ENCODE measurements at places on chromosomes 13 and 19.

GRCh38 chr13:53160211-53160610 is 131.6 kb downstream of the OLFM4 start:
- DNase-seq = no peak

GRCh38 chr19:40610396-40611064 is 9.4 kb downstream of the LTBP4 start:
- peak; percentile 18 for DNase-seq

DNA sequence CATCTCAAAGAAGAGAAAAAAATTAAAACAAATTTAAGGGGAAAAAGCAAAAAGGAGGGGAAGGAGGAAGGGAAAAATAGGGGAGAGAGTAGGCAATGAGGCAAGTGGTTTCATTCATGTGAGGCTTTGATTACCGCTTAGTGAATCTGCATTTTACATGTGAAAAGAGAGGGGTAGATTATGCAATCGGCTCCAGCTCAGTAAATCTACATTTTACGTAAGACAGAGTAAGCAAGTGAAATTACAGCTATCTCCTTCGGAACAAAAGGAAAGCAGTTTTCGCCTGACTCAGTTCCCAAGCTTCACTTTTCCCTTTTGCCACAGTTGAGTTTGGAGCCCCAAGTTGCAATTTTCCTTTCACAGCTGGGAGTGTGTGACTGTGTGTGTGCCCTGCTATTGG is 16.0 kb upstream of the OLFM2 start:
- no peak for DNase-seq

- no peak for DNase-seq
Measured at GRCh38 chr13:111037927-111038326, 77.2 kb upstream of the ARHGEF7 start.

DNA sequence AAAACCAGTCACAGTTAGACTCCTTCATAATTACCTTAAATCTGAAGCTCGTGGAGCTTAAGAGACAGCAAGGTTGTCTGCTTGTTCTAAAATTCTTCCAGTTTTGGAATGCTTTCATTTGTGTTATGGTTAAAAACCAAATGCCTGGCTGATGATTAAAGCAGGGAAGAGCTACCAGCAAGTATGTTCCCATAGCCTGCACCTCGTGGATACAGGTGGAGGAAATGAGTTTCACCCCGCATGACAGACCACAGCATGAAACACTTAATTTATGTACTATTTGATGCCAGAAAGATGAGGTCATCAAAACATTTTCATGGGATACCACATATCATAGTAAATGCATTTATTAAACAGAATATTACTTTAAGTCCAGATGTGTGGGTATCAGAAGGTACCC is 416 bp upstream of the DOCK9 start:
- DNase-seq = no peak

DNA sequence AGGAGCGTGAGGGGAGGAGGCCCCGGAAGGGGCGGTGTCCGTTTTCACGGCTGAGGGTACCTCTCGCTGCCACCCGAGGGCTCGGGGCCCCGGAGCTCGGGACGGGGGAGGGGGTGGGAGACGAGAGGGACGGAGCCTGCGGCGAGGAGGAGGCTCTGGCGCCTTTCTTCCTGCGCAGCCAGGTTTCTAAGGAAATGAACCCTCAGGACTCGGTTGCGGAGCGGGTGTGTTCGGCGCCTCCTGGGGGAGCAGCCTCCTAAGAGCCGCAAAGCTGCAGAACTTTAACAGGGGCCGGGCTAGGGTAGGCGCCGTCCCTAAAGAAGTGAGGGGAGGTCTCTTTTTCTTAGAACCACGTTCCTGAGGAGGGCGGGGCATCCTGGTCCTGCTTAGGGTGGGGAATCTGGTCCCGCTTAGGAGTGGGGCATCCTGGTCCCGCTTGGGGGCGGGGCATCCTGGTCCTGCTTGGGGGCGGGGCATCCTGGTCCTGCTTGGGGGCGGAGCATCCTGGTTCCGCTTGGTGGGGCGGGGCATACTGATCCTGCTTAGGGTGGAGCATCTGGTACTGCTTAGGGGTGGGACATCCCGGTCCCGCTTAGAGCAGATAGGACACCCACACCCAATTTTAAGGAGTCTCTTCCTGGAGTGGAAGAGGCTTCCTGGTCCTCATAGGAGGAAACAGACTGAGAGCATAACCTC is 6.2 kb downstream of the SYT5 start:
- DNase-seq = no peak

DNA sequence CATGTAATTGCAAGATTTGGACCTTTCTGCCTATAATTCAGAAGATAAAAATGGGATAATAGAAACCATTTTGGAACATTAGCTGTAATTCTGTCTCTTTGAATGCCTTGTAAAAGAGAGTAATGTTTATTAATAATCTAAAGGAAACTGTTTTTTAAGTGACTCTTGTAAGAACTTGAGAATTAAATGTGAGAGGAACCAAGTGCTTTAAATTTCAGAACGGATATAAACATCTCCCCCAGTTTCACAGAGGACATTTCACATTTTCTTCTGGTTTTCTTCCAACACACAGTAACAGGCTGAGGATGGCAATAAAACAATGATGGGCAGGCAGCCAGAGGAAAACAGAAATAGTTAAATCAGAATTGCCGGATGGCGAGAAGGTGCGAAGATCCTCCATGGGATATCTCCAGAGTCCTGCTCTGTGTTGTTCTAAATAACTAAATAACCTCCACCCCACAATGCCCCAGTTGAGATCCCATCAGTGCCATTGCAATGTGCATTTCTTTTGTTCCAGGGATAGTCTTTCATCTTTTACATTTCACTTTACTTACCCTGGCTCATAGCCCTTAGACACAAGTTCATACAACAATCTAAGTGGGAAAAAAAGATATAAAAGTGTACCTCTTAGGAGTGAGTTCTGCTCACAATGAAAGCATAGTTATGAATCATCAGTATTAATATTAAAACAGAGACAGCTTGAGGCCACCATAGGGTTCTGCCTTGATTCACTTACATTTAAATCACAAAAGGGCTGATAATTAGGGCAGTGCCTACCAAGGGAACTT is 73.3 kb downstream of the TNFRSF19 start:
- DNase-seq = no peak

GRCh38 chr13:25872481-25873241 is 179.2 kb downstream of the SHISA2 start:
- DNase-seq = no peak

DNA sequence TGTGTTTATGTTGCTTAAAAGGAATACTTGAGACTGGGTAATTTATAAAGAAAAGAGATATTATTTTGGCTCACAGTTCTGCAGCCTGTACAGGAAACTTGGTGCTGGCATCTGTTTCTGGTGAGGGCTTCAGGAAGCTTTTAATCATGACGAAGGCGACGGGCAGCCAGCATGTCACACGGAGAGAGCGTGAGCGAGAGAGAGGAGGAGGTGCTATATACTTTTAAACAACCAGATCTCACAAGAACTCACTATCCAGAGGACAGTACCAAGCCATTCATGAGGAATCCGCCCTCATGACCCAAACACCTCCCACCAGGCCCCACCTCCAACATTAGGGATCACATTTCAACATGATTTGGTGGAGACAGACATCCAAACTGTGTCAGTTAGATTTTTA is 163.4 kb upstream of the TSC22D1 start:
- no peak for DNase-seq

GRCh38 chr13:36438594-36439483 is 6.5 kb downstream of the CCNA1 start:
- no peak for DNase-seq

GRCh38 chr19:30049226-30049625 is 107.2 kb downstream of the URI1 start:
- DNase-seq = no peak

GRCh38 chr19:6232601-6233055 is 47.1 kb downstream of the MLLT1 start:
- DNase-seq = no peak

DNA sequence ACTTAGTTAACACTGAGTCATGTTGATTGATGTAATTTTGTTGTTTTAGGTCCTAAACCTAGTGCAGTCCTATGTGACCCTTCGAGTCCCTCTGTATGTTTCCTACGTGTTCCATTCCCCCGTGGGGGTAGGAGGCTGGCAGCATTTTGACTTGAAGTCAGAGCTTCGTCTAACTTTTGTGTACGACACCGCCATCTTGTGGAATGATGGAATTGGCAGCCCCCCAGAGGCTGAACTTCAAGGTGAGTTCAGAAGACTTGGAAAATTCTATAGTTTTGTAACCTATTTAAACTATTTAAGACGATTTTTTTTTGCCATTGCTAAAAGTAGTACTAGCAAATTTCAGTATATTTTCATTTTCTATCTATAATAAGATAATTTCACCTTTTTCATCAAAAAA is 117.9 kb downstream of the STOML3 start:
- DNase-seq = no peak

GRCh38 chr19:55034751-55035150 is 3.3 kb downstream of the GP6 start:
- DNase-seq = no peak

GRCh38 chr19:55275851-55276719 is 3.8 kb downstream of the HSPBP1 start:
- no peak for DNase-seq

DNA sequence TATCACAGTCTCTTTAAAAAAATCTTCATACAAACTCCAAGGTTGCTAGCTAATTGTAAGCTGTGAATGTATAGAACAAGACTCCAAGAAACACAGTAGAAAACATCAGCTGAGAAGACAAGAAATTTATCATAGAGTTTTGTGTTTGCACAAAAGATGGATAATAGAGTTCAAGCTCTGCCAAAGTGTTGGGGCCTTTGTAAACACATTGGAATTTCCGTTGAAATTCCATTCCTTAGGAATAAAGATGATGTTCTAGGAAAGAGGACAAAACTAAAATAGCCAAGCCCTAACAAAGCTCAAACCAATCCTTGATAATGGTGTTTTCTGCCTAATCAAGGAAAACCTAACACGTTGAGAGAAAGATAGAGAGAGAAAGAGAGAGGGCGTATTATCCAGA is 20.6 kb downstream of the LRRC63 start:
- no peak for DNase-seq

GRCh38 chr19:35963514-35963913 is 27.3 kb downstream of the LRFN3 start:
- peak; percentile 60 for DNase-seq

- no peak for DNase-seq
Measured at GRCh38 chr19:9941671-9942070, 5.4 kb upstream of the OLFM2 start.

Data from skin of body (tissue), 3 donors.